Activated CD8-positive, alpha-beta memory T cell treated with anti-CD3 and anti-CD28 coated beads for 36 hours (primary cell): ENCODE measurements at places on chromosomes 16 and 17. TPM values are rescaled to one million over a fixed set of nuclear protein-coding genes. Genes with fewer than 3 reads are reported as not detected.

Gene CCL14
- total RNA-seq, result not detected

Gene AIPL1
- total RNA-seq, result not detected

Gene ABCA10
- total RNA-seq, result 0.30 TPM

Gene OR1A1
- total RNA-seq, result not detected

Gene MMD
- 24.9 TPM for total RNA-seq

Gene ZNF287
- 8.8 TPM for total RNA-seq

Gene NAE1
- total RNA-seq, result 122 TPM

Gene ICAM2
- 74.0 TPM for total RNA-seq

Gene LITAFD
- not detected for total RNA-seq

Gene HS3ST6
- not detected for total RNA-seq

Gene ITGAL
- 222 TPM for total RNA-seq

Gene GINS3
- 25.9 TPM for total RNA-seq

Gene AATK
- total RNA-seq, result 0.15 TPM

Gene ST6GALNAC1
- total RNA-seq, result not detected

Gene USP6
- 0.04 TPM for total RNA-seq

Gene CMTM2
- 0.17 TPM for total RNA-seq

Gene SULT1A2
- total RNA-seq, result 0.23 TPM

Gene C16orf96
- 0.08 TPM for total RNA-seq

Gene CTRB1
- not detected for total RNA-seq

Gene HS3ST4
- total RNA-seq, result not detected

Gene SCNN1G
- not detected for total RNA-seq

Gene ABCC12
- total RNA-seq, result not detected

Gene SEPTIN1
- total RNA-seq, result 186 TPM

Gene TMEM235
- total RNA-seq, result not detected

Gene CCL16
- total RNA-seq, result not detected

Gene PRRT2
- total RNA-seq, result 1.1 TPM

Gene TNFRSF17
- not detected for total RNA-seq

Gene SPN
- 145 TPM for total RNA-seq

Gene ATP2A1
- total RNA-seq, result 1.7 TPM

Gene FNDC8
- total RNA-seq, result not detected

Gene CORO1A
- 971 TPM for total RNA-seq

Gene ARHGDIG
- not detected for total RNA-seq

Gene NPIPB9
- total RNA-seq, result 2.3 TPM

Gene KRTAP3-1
- total RNA-seq, result not detected

Gene CA7
- not detected for total RNA-seq

Gene KIAA0513
- total RNA-seq, result 7.1 TPM

Gene CCDC78
- 8.6 TPM for total RNA-seq

Gene MT1M
- total RNA-seq, result not detected

Gene NUBP2
- 80.2 TPM for total RNA-seq

Gene MEIOB
- not detected for total RNA-seq

Gene KRT13
- not detected for total RNA-seq

Gene HNF1B
- 1.1 TPM for total RNA-seq

Gene ASPHD1
- total RNA-seq, result 1.3 TPM

Gene PHKG2
- 34.7 TPM for total RNA-seq

Gene KRTAP1-1
- total RNA-seq, result not detected

Gene GINS2
- 75.6 TPM for total RNA-seq

Gene UTS2R
- not detected for total RNA-seq

Gene CD300LB
- not detected for total RNA-seq

Gene ZG16
- not detected for total RNA-seq

Gene CEMP1
- not detected for total RNA-seq

Gene DHRS7B
- total RNA-seq, result 26.2 TPM

Gene SEPTIN12
- not detected for total RNA-seq

Gene RPRML
- total RNA-seq, result not detected

Gene TBC1D28
- not detected for total RNA-seq

Gene TEX14
- total RNA-seq, result 0.25 TPM

Gene KRT20
- total RNA-seq, result not detected
